ENCODE measurements at places on chromosomes 2 and 18.

- DNase-seq = no peak
Measured at GRCh38 chr2:42217914-42218313, 48.8 kb downstream of the EML4 start.

GRCh38 chr2:10028988-10029874, 14.1 kb upstream of the KLF11 start:
- peak; percentile 74 for DNase-seq

DNA sequence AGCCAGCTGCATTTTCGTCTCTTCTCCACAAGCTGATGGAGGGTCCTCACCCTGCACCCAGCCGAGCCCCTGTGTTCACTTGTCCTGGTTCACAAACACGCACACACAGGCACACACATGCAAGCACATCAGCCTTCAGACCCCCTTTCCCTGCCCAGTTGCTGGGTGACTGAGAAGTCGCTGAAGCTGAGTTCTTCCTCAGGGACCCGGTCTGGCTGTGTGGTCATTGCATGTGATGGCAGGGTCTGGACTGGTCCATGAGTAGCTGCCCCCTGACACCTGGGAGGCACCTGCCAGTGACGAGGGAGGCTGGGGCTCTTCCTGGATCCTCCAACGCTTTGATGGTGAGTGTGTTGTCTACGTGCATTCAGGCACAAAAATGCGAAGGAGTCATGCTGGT, 546.1 kb upstream of the SALL3 start:
- DNase-seq = no peak

DNA sequence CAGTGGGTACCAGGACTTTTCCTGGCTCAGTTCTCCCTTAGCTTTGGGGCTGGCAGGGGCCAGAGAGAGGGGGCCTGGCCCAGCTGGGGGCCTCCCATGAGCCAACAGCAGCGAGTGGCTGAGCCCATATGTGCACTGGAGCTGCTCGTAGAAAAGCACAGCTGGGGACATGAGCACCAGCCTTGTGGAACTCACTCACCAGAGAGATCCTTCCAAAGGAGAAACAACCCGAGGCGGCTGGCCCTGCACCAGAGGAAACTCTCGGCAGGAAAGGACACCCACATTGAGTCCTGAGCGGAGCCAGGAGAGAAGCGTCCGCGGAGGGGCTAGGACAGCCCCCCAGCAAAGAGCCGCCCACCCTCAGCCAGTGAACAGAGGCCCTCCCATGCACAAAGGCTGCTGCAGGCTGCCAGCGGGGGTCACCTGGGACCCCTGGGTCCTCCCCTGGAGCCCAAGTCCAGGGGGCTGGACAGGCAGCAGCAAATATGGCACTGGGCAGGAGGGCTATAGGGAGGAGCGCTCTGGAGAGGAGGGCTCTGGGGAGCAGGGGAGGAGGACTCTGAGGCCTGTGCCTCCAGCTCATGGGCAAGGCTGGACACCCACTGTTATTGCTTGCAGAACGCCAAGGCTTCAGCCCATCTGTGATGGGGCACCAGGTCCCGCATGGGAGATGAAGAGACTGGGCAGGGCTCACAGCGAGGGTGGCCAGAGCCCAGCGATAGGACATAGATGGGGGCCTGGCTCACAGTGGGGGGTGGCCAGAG, 42.1 kb upstream of the SNED1 start:
- no peak for DNase-seq

- peak; percentile 74 for DNase-seq
Measured at GRCh38 chr18:2963048-2963447, 49.9 kb downstream of the LPIN2 start.
